Activated CD8-positive, alpha-beta memory T cell treated with anti-CD3 and anti-CD28 coated beads, Interleukin-2, amount 10 ng/mL, durations not matched to agents 7 days and 5 days (primary cell): ENCODE measurements at places on chromosomes 13 and 19. TPM values are rescaled to one million over a fixed set of nuclear protein-coding genes. Genes with fewer than 3 reads are reported as not detected.

GRCh38 chr13:95098916-95099315, 202.3 kb downstream of the ABCC4 start:
- DNase-seq: no peak

- DNase-seq: no peak
Measured at GRCh38 chr13:46575301-46575771, 22.4 kb downstream of the LRCH1 start.

GRCh38 chr19:33819506-33819879, 22.8 kb downstream of the KCTD15 start:
- DNase-seq: no peak

GRCh38 chr19:34241513-34242337, 12.6 kb upstream of the GARRE1 start:
- no peak for DNase-seq

ZNF841 gene
- 22.3 TPM for total RNA-seq

CEACAM5 gene
- not detected for total RNA-seq

ANGPTL4 gene
- 0.50 TPM for total RNA-seq
